ENCODE measurements at places on chromosomes 7 and 10. TPM values are rescaled to one million over a fixed set of nuclear protein-coding genes. Genes with fewer than 3 reads are reported as not detected.
A peak's percentile ranks its signal among the peaks of the same experiment; 100 is the strongest.

Gene TMEM120A
- total RNA-seq: 18.2 TPM

GRCh38 chr7:34091321-34091917 is 186.1 kb downstream of the BMPER start:
- DNase-seq: peak; percentile 46

- no peak for DNase-seq
These were observed 365.6 kb upstream of the AUTS2 start for GRCh38 chr7:69232445-69233376.

Gene SFTPA1
- total RNA-seq: not detected

GRCh38 chr10:71708301-71708703 is 11.3 kb downstream of the C10orf105 start:
- peak; percentile 93 for DNase-seq

Gene RAB19
- total RNA-seq: 5.1 TPM

DNA sequence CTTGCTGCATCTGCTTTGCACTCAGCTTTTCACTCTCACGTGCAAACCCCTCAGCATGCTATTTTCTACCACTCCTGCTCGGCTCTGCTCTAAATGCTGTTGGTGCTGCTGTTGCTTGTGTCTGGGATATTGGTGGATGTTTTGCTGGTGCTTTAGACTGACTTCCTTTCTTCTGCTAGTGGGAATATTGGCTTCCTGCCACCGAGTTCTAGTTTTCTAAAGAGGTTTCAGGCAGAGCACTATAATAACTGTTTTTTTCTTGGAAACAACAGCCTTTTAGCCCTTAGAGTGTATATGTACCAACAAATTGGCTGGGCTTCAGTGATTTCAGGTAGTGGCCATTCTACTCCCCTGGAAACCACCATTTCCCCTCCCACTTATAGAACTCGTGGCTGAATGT is 27.8 kb downstream of the TMEM236 start:
- no peak for DNase-seq

GRCh38 chr10:132698211-132698751 is 87.7 kb downstream of the NKX6-2 start:
- DNase-seq: no peak

GRCh38 chr10:91616137-91616536 is 16.7 kb downstream of the PPP1R3C start:
- no peak for DNase-seq

- no peak for DNase-seq
These were observed 132.9 kb upstream of the ZMIZ1 start for GRCh38 chr10:78935697-78936407.

Gene SNX13
- total RNA-seq: 34.3 TPM

Gene STEAP1B
- total RNA-seq: 5.6 TPM

GRCh38 chr10:131196176-131196885 is 115.2 kb downstream of the TCERG1L start:
- no peak for DNase-seq

DNA sequence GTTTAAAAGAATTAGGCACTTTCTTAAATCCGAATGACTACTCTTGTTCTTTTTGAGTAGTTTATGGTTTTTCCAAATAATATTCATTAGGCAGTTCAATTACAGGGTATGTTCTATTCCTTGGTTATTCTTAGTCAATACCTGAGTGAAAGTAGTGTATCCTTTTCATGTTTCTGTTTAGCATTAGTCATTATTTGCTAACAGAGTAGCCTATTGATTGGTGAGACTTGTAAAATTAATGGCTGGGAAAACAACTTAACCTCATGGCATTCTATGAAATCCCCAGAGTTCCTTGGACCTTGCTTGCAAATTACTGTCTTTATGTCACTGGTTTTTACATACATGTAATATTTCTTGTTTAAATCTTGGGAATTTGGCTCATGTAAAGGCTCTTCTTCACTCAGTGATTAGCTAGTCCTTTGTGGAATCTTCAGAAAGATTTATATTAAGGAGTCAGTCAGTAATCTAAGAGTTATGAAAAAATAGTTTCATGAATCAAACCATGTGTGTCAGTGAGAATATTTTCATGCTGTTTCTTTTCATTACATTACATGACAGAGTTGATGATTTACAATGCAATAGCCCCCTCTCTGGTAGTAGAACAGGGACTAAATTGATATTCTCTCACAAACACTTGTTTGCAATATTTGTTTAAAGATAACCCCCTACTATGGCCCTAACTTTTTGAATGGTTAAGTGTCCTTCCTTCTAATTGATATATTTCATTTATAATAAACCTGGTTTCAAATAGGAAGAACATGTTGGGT is 81.5 kb upstream of the LRRTM3 start:
- DNase-seq: no peak

- DNase-seq: no peak
These were observed 302.4 kb upstream of the NFE2L3 start for GRCh38 chr7:25849500-25850184.

- no peak for DNase-seq
These were observed 96.9 kb downstream of the TES start for GRCh38 chr7:116307253-116307652.

GRCh38 chr10:102229810-102230263 is 3.7 kb downstream of the ELOVL3 start:
- DNase-seq: peak; percentile 85

Gene KCP
- total RNA-seq: 4.3 TPM

DNA sequence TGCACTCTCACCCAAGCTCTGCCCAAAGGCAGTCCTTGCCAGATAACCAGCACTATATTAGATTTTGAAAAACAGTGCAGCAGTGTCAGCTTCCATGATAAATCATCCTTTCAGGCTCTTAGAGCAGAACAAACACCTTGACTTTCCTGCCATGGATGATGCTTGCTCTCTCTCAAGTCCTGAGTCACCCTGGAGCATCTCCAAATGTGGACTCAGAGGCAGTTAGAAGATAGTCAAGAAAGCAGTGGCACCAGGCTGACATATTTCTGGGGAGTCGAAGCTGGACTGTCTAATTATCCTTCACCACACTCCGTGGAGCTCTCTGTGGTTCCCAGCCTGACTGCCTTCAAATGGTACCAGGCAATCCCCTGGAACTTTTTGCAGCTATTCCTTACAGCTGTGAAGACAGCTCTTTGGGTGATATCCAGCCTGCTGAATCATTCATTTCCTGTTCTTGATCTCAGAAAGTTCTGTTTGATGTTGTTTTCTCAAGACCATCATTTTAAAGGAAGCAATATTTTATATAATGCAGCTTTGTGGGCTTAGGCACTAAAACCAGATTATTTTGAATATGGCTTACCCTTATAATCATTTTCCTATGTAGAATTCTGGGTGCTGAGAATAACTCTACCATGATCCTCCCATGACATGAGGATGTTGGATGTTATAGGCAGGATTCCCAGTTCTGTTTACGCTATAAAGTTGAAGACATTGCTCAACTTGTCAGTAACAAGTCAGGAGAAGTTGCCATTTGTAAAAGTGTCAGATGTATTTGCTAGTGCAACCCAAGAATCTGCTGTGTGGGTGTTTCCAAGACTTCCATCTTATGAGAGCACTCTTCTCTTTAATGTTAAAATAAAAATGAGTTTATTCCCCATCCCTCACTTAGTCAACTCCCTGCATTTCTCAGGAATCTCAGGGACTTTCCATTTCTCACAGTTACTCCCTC is 233.8 kb downstream of the C7orf25 start:
- DNase-seq: no peak

DNA sequence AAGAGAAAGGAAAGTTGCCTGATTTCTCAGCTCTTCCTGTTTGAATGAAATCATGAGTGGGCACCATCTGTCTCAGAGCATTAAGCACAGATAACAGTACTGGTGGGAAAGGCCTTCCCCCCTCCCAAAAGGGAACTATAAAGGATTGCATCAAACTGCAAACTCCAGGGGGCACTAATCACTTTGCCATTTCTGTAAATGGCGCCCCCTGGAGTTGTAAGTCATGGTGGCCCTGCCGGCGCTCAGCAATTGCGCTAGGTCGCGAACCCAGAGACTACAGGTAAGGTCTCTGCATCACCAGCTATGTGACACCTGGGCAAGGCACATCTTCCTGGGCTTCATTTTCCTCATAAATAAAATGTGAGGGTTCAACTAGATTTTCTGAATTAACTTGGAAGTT is 11.1 kb downstream of the LRRC4 start:
- DNase-seq: peak; percentile 57

Gene WNT16
- total RNA-seq: not detected

- no peak for DNase-seq
These were observed 41.8 kb upstream of the WNT16 start for GRCh38 chr7:121286742-121287734.

GRCh38 chr10:72782649-72783330 is 90.8 kb downstream of the MCU start:
- no peak for DNase-seq

Gene UNCX
- not detected for total RNA-seq

Gene RALA
- 202 TPM for total RNA-seq

DNA sequence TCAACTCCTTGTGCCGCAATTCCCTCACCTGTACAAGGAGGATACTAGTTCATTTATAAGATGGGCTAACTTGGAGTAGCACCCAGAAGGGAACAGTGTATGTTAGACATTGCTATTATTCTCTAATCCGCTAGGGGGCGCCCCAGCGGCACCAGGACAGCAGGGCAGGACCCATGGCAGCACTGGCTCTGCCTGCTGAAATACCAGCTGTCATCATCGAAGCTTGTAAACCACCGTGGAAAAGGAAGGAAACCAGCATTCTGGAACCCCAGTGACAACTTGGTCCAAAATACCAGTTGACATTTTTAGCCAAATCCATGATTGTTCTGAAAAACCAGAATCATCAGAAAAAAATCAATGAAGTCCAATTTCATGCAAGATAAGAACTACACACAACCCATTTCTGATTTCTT is 134.4 kb downstream of the ITGA8 start:
- DNase-seq: peak; percentile 87
